Right renal pelvis (tissue), 4 donors: ENCODE measurements at places on chromosomes 1 and 21.

DNA sequence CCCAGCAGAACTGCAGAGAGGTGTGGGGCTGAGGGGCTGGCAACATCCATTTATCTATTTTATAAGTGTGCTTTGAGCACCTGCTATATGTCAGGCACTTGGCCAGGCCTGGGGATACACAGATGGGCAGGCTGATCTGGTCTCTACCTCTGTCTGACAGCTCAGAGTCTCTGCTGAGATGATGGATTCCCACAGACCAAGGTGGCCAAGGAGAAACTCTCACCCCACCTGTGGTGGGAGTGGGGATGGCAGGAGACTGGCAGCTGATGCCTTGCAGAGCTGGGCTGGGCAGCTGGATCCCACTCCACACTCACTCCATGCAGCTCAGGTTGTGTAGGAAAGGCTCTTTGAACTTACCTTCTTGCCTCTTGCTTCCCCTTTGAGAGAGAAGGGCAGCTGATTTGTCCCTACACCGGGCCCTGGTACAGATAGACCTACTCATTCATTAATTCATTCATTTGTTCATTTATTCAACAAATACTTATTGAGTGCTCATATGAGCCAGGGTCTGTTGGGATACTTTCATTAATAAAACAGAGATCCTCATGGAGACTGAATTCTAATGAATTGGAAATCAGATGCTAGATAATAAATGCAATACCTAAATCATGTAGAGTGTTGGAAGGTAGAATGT is 9.0 kb downstream of the ADORA1 start:
- no peak for DNase-seq

- DNase-seq: no peak
Observed at GRCh38 chr1:113647164-113647563, 112.1 kb downstream of the PHTF1 start.

- DNase-seq: no peak
Observed at GRCh38 chr21:23398726-23399125, 2208.6 kb downstream of the MRPL39 start.

GRCh38 chr1:247487057-247487456 is 29.2 kb upstream of the OR2B11 start:
- DNase-seq: peak; percentile 5

GRCh38 chr1:202046748-202047708 is 36.6 kb downstream of the ELF3 start:
- DNase-seq: no peak

DNA sequence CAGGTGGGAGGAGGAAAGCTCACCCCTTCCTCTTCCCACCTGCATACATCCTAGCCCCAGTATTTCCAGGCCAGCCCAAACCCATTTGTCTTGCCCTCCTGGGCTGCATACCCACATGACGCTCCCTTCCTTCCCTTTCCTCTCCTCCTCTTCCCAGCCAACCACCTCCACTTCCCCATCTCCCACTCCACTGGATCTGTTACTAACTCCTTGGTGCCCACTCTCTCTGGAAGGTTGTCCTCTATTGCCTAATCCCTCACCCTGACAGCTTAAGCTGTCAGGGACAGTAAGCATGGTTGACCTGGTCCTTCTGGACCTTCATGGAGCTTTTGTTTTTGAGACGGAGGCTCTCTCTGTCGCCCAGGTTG is 23.0 kb upstream of the SYNC start:
- DNase-seq: no peak

DNA sequence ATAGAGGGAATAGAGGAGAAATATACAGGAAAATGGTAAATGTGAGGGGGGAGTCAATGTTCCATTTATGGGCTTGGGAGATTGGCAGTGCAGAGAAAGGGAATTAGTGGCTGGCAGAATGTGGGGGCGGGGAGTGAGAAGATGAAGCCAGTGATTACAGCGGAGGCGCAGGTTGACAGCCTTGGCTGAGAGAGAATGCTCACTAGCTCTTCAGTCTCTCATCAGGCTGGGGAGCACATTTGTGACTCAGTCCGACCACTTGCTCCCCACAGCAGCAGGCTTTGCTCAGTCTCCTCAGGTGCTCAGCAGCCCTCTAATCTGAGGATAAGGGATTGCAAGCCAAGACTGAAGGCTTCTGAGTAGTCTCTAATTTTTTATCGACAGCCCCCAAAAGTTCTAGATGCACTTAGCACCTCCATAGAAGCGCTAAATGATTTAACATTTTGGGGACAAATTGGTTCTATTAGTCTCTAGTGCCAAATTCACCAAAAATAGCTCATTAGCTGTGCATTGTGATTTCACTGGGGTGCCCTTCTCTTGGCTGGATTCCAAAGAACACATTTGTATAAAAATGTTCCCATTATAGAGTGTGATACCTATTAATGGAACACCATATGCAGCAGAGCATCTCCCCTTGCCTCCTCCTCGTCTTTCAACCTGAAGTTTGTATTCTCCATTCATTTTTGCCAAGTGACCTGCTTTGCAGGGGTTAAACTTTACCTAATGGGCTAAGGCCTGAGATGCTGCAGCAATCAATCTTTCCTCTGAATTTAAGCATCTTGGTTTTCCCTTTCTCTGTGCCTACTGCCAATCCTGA is 191.8 kb downstream of the ZNF326 start:
- DNase-seq: no peak

- DNase-seq: no peak
Observed at GRCh38 chr21:33997436-33997835, 75.9 kb upstream of the MRPS6 start.

DNA sequence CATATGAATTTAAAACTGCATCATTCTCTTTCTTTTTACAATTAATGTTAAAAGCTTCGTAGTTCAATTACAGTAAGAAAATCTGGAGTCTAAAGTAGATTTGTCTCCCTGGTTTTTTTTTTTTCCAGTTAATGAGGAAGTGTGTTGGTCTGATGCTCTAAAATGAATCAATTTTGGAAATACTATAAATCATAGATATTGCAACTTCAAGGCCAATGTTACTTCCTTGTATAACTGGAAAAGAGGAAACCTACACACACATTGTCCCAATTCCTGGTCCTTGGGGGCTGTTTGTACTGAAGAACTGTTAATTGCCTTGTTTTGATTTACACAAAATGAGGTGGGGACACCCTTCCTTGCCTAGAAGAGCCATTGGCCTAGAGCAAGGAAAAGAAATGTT is 107.2 kb downstream of the RGS2 start:
- DNase-seq: no peak

DNA sequence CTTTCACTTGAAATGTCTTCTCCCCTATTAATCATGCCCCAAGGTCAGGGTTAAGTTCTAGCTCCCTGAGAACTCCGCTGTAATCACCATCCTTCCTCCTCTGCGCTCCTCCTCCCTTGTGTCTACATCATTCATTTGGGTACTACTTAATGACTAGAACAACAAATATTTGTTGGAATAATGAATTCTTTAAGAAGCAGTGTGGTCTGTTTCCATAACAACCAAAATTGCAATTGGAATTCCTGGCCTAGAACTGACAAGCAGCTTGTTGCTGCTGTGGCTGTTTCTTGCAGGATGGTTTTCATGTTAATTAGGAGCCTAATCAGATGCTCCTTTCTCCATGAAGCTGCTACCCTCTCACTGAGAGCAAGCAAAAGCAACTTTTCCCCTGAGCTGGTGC is 192.5 kb downstream of the ZZZ3 start:
- no peak for DNase-seq

DNA sequence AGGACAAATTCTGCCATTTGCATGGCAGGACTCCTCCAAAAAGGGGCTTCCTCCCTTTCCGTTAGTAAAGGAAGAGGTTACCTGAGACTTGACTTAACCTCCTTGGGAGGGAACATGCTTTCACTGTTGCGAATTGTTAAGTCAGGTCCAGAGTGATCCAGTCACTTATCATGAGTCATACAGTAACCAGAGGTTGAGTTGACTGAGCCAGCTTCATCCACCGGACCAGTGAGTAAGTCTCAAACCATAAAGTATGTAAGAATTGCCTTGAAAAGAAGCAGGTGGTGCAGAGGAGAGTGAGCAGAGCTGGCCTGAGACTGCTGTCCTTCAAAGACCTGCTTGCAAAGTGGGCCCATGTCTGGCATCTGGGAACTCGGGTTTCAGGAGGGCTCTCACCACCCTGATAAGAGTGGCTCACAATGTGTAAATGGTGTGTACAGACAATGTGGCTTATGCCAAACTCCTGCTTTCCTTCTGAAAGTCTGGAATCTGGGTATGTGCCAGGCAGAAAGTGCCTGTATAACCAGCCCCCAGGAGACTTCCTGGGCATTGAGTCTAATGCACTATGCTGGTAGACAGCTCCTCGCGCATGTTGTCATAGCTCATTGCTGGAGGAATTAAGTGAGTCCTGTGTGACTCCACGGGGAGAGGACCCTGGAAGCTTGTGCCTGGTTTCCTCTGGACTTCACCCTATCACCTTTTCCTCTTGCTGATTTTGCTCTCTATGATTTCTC is 84.3 kb upstream of the KLHDC7A start:
- DNase-seq: no peak

DNA sequence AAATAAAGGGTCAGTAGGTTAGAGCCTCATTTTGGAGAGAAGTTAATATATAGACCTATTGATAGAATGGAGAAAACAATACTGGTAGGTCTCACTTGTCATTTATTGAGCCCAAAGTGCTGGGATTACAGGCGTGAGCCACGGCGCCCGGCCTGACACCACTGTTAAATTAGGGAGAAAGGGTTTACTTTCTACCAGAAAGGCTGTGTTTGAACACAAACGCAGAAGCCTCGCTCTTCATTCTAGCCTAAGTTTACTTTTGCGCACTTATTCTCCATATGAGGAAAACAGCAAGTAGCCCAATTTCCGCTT is 710 bp upstream of the PRPF3 start:
- DNase-seq: no peak

- no peak for DNase-seq
Observed at GRCh38 chr1:246428542-246429308, 78.4 kb downstream of the SMYD3 start.

DNA sequence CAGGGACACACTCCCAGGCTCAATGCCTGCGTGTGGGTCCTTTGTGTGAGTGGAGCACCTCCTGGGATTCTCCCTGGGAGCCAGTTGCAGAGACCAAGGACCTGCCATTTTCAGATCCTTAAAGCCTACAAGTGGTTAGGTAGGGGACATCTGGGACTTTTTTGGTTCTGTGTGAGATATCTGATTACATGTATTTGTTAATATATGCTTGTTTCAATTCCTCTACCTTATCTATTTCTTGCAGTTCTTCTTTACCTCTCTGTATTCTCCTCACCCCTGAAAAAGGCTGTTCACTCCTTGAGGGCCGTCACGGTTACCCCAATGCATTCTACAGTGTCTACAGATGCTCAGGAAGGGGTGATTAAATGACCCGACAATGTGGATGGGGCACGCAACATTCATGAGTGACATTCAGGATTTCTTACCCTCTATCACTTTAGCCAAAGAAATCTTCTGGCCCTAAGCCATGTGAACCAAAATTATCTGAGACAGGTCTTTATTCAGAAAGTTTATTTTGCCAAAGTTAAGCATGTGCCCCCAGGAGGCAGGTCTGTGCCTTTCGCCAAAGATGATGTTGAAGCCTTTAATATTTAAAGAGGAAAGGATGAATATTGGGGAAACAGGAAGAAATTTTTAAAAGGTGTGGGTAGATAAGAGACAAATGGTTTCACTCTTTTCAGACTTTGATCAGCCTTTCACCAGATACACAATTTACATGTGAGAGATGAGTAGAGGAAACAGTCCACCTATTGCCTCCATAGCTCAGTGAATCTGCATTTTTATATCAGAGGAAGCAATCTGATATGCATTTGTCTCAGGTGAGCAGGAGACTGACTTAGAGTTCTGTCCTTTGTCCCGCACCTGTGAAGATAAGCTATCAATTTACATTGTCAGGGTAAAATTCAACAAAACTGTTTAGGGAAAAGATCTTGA is 44.6 kb upstream of the MPZL1 start:
- no peak for DNase-seq

- peak; percentile 58 for DNase-seq
Observed at GRCh38 chr1:3186526-3186921, 117.5 kb downstream of the PRDM16 start.

DNA sequence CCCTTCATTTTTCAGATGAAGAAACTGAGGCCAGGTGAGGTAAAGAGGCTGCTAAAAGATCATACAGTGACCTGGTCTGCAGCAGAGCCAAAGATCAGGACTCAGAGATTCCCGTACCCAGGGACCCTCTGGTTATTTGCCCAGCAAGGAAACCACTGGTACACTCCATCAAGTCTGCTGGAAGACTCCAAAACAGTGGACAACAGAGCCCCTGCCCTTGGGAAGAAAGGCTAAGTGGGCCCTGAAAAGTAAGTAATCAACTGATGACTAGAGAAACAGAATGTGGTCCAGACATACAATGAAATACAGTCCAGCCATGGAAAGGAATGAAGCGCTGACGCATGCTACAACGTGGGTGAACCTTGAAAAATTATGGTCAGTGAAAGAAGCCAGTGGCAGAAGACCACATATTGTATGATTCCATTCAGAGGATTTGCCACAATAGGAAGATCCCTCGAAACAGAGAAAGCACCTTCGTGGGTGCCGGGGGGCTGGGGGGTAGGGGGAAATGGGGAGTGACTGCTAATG is 106.4 kb downstream of the ETS2 start:
- DNase-seq: no peak

DNA sequence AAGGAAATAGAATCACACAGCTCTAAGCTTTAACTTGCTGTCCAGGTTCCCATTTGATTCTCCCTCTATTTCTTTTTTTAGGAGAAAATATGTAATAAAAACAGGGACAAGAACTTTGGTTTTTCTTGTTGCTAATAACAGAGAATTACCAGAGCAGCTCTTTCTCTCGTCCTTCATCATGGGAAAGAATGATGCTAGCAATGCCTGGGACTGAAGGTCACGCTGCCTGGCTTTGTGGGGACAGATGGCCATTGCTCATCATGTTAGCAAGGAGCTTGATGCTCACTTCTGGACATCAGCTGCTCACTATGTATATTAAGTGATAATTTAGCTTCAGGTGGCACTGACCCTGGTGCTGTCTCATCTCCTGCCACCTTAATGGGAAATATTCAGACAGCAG is 77.3 kb upstream of the AKT3 start:
- no peak for DNase-seq

DNA sequence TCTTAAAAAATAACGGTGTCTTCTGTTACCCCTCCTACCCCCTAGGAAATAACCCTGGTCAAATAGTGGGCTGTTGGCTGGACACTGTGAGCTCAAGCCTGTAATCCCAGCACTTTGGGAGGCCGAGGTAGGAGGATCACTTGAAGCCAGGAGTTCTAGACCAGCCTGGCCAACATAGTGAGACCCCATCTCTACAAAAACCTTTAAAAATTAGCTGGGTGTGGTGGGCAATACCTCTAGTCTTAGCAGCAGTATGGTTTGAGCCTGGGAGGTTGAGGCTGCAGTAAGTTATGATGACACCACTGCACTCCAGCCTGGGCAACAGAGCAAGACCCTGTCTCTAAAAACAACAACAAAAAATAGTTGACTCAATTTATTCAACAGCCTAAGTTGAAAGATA is 453.7 kb downstream of the SIPA1L2 start:
- DNase-seq: no peak

DNA sequence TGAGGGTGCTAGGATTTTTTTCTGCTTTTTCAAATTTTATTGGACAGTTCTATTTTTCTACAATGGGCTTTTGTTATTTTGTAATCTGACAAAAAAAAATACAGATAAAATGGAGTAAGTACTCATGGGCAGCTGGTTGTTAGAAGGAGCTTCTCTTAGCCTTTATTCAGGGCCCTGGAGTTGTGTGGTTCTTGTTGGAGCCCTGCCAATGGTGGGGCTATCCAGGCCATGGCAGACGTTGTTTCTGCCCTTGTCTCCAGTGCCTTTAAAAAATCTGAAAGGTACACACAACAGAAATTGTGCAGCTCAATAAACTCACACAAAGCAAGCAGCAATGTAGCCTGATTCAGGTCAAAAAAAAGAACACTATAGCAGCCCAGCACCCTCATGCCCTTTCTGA is 153.5 kb upstream of the GALNT2 start:
- no peak for DNase-seq
